Muscle of back (tissue), 13 donors: ENCODE measurements at places on chromosomes 2 and 18. TPM values are rescaled to one million over a fixed set of nuclear protein-coding genes. Genes with fewer than 3 reads are reported as not detected.

DNA sequence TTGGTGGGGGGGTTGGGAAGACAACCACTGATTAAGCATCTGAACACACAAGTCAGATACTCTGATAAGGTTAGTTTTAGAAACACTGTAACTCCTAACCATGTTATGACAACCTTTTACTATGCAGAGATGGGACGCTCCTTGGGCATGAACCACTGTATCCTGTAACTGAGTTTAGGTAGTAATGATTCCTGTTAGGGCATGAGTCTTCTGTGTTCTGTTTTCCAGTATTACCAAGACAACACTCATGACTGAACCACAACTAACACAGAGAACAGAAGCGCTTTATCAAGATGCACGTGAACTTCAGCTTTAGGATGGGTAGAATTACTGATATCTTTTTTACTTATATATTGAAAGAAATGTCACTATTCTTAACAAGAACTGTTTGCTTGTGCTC lies 14.1 kb upstream of the CREB1 start:
- no peak for DNase-seq

GRCh38 chr2:205235434-205235833 lies 446.9 kb upstream of the NRP2 start:
- no peak for DNase-seq

- DNase-seq = peak; percentile 57
These were observed 11.8 kb downstream of the G6PC2 start for GRCh38 chr2:168912901-168913369.

DNA sequence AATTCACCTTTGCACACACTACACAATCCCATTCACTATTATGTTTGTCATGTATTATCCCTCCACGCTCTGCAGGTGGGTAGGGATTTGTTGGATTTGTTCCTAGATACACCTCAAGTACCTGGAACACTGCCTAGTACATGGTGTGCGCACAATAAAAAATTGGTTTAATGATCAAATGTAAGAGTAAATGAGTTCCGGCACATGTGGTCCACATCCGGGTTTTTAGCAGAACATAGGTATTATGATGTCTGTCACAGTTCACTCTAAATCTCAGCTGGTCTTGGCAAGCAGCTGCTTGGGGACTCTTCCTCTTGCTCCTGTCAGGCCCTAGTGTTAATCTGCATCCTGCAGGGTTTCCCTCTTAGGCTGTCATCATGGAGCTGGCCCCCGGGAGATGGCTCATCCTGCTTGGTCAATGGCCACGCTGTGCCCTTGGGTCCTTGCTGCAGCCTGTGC lies 21.8 kb upstream of the IL1R1 start:
- DNase-seq = no peak

DNA sequence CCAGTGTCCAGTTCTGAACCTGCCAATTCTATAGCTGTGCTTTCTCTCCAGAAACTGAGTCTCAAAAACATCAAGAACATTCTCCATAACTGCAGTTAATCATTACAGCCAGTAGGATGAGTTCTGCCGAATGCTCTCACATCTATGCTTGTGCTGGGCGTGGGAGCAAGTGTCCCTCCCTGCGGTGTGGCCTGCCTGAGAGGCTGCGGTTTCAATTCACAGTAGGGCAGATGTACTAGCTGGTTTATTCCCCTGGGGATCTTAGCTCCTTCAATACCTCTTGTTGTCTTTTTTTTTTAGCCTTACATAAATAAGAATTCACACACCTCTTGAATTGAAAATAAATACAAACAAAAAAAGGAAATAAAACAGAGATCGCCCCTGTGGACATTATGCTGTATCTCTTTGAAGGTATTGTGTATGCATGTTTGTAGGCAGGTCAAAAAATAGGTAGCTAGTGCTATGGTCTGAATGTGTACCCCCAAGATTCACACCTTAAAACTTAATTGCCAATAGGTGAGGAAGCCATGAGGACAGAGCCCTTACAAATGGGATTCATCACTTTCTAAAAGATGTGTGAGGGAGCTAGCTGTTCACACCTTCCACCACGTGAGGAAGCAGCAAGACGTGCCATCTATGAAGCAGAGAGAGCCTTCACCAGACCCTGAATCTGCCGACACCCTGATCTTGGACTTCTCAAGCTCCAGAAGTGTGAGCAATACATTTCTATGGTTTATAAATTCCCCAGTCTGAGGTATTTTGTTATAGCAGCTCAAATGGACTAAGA lies 74.3 kb downstream of the BCL2L11 start:
- no peak for DNase-seq

DNA sequence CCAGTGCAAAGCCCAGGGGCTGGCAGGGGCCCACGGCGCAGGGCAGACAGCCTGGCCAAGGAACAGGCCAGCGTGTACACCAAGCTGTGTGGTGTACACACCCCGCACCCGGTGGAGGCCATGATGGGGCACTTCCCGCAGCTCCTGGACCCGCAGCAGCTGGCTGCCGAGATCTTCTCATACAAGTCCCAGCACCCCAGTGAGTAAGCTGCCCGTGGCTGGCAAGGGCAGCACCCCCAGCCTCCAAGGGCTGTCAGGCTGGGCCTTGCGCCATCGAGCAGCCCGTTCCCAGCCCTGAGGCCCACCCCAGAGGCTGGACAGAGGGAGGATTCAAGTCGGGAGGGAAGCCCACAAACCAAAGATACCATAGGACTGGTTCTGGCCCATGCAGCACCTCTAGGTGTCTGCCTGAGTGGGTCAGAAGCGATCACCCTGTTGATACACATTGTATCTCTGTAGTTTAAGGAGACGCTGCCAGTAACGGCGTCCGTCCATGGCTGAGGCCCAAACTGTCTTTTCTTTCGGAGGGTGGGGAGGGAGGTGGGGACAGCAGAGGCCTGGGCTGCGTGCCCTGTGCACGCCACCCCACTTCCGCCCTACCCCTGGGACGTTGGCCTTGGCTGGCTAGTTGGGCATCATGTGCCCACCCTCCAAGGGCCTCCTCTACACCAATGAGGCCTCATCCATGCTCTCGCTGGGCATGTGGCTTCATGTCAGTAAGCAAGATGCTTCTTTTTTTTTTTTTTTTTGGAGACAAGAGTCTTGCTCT lies 16.8 kb upstream of the MTERF4 start:
- no peak for DNase-seq

GRCh38 chr2:165778653-165779451 lies 15.2 kb downstream of the GALNT3 start:
- no peak for DNase-seq

- no peak for DNase-seq
These were observed 33.0 kb downstream of the RHOB start for GRCh38 chr2:20479835-20480234.

DNA sequence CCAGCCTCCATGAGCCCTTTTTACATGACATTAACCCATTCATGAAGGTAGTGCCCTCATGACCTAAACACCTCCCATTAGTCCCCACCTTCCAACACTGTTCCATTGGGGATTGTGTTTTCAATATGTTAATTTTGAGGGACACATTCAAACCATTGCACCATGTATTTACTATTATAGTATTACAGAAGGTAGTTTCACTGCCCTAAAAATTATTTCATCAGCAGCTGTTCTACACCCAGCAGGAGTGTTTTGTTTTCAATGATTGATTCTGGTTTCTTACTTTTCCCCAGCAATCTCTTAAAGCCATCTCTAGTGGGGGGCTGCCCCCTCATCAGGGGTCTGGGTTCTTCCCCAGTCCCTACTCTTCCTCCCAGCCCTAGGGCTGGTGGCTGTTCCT lies 71.9 kb downstream of the CERS6 start:
- no peak for DNase-seq

DNA sequence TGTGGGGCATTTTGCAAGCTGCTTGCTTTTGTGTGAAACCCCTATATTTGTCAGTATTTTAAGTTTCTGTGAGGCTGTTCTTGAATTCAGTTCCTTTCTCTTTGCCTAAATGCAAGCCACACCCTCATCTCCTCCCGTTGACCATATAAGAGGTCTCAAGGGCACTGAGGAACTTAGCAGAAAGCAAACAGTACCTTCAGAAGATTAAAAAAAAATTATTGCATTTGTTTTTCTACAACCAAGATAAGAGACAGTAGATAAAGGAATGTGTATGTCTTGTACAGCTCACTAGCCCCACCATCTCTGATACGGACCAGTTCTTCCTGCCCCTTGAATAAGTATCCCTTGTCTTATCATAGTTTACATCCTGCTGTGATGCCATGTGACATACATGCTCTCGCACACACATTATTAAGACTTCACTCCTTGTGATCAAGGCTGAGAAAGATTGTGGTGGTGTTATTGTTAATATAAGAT lies 64.2 kb downstream of the NPAS2 start:
- DNase-seq = no peak

DNA sequence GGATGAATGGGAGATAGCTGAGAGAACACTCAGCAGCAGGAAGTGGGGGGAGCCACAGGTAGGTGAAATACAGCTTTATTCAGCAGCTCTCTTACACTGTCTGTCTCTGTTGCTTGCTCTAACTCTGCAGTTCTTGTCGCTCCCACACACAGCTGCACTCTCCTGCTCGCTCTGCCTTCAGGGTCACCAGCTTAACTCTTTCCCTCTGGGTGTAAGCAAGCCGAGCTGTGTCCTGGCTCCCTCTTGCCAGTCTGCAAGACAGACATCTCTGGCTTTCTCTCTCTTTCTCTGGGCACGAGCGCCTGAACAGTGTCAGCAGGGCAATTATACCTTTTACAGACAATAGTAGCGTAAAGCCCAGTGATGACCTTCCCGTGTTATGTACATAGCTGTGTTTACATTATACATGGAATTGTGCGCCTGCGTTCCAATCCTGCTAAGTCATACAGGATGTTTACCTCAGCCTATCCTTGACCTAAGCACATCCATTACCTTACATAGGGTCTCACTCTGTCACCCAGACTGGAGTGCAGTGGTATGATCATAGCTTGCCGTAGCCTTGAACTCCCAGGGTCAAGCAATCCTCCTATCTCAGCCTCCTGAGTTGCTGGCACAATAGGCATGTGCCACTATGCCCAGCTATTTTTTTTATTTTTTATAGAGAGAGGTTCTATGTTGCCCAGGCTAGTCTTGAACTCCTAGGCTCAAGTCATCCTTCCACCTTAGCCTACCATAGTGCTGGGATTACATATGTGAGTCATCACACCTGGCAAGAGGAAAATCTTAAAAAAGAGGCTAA lies 57.8 kb upstream of the CHN1 start:
- DNase-seq = no peak

Gene SPDYA
- 0.91 TPM for polyA plus RNA-seq

DNA sequence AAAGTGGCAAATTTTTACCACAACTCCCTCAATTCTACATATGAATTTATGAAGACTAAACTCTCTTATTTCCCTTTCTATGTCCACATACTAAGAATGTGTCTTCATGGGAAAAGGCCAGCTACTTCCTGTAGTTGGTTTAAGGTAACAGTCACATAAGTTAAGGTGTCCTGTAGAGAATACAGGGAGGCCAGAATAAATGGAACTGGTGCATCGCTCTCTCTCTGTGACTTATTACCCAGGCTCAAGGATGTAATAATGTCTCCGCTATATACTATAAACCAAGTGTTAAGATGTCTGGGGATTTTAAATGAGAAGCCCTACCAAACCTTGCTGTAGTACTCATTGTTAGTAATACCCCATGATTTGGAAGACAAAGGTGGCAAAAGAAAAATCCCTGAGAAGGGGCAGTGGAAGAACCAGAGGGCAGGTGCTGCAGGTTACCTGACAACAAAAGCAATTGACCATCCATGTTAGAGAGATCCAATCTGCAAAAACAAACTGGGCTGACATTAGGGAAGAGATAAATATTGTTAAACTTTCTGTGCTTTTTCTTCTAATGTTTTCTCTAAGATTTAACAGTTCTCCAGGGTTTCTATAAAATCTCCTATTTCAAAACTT lies 372.8 kb downstream of the TMX3 start:
- DNase-seq = no peak

GRCh38 chr2:215811409-215812345 lies 201.7 kb downstream of the MREG start:
- no peak for DNase-seq

- DNase-seq = peak; percentile 24
These were observed 57.8 kb upstream of the KIF5C start for GRCh38 chr2:148817210-148817708.

Gene EGR4
- not detected for polyA plus RNA-seq

Gene FSIP2
- polyA plus RNA-seq = 1.3 TPM

DNA sequence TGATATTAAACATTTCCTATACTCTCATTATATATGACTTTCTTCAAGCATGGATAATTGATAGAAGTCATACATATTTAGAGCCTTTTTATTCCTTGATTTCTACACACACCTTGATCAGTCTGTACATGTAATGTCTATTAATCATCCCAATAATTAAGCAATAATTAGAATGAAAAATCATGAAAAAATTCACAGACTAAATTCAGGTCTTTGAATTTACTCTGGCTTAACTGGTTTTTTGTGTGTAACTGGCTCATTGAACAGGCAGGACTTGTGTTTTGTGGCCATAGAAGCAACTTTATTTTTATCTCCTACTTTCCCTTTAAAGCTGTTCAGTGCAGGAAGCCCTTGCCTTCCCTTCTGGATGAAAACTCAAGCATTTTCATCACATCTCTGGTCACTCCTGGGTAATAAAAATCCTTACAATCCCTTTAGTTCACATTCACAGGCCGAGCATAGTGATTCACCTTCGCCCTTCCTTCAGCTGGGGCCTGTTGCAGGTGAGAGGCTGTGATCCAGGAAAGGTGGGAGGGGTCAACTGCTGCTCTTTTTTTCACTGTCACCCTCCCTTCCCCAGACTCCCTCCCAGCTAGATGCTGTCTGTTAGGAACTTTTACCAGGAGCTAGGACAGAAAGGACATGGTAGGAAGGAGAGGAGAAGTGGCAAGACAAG lies 58.0 kb upstream of the ITSN2 start:
- DNase-seq = no peak

DNA sequence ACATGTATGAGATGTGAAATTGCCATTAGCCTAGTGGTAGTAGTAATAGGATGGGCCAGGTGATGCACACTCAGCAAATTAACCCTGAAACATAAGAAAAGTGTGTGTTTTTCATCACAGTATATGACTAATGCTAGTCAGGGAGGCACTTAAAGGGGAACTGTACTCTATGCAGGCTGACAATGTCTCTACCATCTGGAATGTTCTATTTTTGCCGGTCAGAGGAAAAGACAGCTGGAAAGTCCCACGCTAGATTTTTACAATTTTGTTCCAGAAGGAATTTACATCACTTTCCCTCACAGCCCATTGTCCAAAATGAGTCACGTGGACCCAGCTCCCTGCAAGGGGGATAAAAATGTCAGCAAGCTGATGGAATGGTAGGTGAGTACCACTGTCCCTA lies 746.3 kb upstream of the CHAC2 start:
- peak; percentile 30 for DNase-seq

Gene OR6B2
- polyA plus RNA-seq = not detected
